ENCODE measurements at places on chromosomes 2 and 18.

DNA sequence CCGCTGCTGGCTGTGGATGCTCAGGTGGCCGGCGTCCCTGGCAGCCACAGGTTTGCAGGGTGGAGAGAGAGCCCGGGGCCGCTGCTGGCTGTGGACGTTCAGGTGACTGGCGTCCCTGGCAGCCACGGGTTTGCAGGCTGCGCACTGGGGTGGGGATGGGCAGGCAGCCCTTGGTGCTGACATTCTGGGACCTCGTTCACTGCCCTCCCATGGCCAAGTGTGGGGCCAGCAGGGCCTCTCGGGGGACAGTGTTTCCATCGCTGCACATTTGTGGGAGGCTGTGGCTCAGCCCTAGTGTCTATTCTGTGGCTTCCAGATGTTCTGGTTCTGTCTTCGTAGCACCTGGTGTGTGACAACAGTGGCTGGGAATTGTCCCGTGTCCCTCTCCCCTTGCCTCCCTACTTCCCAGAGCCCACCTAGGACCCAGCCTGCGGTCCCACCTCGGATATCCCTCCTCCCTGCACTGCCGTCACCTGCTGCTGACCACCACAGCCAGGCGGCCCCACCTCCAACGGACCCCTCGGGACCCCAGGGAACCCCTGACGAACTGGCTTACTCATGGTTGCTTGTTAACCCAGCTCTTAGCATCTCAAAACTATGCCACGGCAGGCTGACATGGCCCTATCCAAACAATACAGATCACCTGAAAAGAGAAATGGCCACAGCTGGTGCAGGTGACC lies 915 bp downstream of the CROCC2 start:
- no peak for DNase-seq

- no peak for DNase-seq
These were observed 128.5 kb downstream of the RAPGEF4 start for GRCh38 chr2:172864182-172864581.

DNA sequence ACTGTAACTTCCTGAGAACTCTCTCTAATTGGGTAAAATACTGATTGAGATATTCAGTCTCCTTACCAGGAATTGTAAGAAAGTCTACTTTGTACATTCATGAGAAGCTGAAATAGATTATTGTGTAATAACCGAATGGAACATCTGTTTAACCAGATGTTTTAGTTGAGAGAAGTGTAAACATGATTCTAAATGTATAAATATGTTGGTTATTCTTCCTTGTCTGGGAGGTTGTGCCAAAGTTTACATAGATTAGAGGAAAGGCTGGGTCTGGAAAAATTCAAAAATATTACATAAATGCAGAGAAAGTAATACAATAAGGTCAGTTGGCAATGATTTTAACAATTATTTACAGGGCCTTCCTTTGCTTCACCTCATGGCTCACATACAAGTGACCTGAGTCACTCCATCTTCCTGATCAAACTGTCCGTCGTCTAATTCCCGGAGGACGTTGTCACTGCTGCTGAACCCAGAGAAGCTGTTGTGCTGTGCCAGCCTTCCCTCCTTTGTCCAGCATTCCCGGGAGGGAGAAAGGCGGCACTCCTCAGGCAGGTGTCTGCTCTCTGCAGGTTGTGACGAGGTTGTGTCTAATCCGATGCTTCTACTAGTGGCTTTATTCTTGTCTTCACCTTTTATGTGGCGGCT lies 55.9 kb downstream of the MOB4 start:
- DNase-seq: no peak

DNA sequence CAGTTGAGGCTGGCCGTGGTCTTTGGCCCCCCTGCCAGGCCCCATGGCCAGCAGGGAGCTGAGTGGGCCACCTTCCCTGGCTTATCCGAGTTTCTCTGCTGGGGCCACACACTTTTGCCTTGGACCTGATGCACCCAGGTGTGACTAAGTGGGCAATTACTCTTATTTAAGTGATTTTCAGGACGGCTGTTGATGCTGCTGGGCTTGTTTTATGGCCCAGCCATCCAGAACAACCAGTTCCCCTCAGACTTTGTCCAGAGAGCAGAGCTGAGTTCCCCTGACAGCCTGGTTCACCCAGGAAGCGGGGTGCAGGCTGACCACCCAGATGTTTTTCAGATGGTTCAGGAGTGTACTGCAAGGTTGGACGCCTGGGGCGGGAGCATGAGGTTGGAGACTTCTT lies 68.8 kb downstream of the GLI2 start:
- DNase-seq: no peak

- DNase-seq: no peak
These were observed 21.1 kb upstream of the TMBIM1 start for GRCh38 chr2:218313356-218313755.

DNA sequence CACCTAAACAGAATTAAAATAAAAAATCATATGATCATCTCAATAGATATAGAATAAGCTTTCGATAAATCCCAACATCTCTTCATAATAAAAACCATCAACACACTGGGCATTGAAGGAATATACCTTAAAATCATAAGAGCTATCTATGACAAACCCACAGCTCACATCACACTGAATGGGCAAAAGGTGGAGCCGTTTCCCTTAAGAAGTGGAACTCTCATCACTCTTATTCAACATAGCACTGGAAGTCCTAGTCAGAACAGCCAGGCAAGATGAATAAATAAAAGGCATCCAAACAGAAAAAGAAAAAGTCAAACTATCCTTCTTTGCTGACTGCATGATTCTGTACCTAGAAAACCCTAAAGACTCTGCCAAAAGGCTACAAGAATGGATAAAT lies 510.3 kb downstream of the ZNF804A start:
- DNase-seq: no peak

DNA sequence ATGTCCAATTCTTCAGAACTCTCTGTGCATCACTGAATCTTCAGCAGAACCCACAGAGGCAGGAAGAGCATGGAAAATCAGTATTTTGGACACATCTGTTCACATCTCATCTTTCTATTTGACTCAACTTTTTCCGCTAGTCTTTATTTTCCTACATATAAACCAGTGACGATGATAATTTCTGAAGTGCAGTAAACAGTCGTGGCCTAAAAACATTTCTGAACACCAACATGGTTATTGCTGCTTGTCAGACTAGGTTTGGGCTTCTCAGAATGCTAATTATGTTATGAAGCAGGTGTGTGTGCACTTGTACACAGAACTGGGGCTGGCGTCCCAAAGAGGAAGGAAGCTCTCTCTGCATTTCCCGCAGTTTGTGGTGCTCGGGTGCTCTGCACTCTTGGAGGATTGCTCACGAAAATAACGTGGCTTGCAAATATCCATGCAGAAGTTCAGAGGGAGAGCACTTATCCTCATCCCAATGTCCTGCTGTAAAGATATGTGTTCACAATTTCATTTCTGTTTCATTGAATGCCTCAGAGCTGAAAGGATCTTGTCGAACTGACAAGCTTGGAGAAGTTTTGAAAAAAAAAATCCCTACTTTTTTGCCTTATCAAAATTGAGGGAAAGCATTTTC lies 50.8 kb downstream of the EDAR start:
- DNase-seq: no peak

GRCh38 chr2:61857224-61857623 lies 3.4 kb upstream of the FAM161A start:
- DNase-seq: no peak

GRCh38 chr2:154400563-154401290 lies 297.8 kb upstream of the KCNJ3 start:
- DNase-seq: no peak

- no peak for DNase-seq
These were observed 337.8 kb downstream of the AGPS start for GRCh38 chr2:177730363-177730762.

DNA sequence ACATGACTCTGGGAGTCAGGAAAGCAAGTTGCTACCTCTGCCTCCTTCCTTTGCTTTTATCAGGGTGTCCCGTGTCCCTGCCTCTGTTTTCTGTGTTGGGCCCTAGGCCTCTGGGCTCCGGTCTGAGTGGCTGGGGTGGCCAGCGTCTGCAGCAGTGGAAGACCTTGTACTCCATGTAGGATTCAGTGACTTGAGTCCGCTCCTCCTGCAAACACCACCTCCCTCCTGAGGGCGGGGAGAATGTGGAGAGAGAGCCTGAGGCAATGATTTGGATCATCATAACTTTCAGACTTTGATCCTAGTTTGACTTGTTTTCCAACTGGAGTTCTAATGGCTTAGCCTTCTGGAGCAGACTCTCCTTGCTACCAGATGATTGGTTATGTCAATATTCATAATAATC lies 30.8 kb downstream of the ATP6V1C2 start:
- no peak for DNase-seq

- DNase-seq: no peak
These were observed 102.4 kb downstream of the TRIB2 start for GRCh38 chr2:12819103-12819475.

- DNase-seq: no peak
These were observed 207.8 kb downstream of the ACKR3 start for GRCh38 chr2:236777408-236777807.

- DNase-seq: no peak
These were observed 43.4 kb upstream of the SMAD7 start for GRCh38 chr18:48994044-48994651.

DNA sequence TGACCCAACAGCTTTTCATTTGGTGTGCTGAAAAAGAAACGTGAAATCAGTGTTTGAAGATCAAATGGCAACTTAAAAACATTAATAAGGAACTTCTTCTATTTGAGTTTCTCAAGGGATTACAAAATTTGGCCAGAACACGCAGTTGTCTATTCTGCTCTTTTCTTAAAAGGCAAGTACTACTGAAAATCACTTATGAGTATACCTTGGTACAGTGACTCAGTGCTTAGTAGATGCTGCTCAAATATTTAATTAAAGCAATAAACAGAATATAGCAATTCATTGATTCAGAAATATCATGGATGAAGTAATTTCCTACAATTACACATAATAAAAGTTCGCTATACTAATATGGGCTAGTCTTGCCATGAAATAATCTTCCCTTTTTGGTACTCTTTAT lies 38.2 kb upstream of the MCM6 start:
- DNase-seq: no peak

- no peak for DNase-seq
These were observed 89.7 kb upstream of the MSH2 start for GRCh38 chr2:47313141-47313691.

DNA sequence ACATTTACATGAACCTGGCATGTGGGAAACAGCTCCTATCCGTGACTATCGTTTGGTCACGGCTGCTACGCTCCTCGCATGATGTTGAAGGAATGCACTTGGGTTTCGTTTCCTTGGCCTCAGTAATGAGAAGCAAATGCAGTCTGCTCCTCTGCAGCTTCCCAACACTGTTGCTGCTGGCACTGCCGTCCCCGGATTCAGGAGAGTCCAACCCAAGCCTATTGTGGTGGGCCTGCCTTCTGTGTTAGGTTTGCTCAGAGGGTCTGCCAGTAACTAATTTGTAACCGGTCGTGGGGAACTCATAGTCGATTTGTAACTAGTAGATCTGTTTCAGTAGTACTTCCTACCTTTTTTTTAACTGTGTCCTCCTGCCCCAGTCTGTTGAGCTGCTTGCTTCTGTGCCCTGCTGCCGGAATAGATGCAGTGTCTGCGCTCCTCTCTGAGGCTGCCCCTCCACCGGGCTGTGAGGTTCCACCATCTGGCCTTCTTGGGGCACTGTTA lies 58.4 kb downstream of the WDSUB1 start:
- DNase-seq: no peak

DNA sequence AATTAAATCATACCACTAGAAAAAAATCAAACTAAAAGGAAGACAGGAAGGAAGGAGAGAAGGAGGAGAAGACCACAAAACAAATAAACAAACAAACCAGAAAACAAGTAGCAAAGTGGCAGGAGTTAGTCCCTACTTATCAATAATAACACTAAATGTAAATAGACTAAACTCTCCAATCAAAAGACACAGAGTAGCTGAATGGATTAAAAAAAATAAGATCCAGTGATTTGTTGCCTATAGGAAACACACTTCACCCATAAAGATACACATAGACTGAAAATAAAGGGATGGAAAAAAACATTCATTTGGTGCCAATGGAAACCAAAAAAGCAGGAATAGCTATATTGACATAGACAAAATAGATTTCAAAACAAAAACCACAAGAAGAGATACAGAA lies 23.4 kb upstream of the BAZ2B start:
- DNase-seq: no peak

DNA sequence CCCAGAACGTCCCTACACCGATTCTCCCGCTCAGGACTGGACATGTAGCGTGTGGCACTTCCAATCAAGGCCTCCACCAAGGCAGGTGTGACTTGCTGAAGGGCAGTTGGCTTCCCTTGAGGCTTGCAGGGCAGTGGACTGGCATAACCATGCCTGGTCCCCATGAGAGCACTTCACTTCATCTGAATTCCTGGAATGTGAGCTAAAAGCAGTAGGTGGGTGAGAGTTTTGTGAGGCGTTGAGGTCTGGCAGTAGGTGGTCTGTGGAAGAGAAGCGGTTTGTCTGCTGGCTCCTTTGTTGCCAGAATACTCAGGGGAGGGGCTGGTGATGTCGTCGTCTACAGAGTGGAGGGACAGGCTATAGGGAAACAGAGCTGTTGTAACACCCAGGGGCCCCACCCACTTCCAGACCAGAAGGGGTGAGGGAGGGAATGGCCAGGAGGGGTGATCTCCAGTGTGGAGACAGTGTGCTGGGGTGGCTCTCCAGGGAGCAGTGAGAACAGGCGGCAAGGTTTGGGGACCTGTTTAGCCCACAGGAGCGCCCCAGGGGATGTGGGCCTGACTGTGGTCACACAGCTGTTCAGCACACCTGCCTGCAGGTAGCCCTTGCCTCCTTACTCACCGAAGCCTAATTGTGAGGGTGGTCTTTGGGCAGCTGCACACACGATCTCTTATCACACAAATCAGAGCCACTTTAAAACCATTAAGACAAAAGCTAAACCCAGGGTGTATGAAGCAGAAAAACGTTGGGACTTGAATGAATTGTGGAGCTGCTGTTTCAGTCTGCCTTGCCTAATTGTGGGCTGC lies 21.5 kb upstream of the ALKAL2 start:
- DNase-seq: no peak

DNA sequence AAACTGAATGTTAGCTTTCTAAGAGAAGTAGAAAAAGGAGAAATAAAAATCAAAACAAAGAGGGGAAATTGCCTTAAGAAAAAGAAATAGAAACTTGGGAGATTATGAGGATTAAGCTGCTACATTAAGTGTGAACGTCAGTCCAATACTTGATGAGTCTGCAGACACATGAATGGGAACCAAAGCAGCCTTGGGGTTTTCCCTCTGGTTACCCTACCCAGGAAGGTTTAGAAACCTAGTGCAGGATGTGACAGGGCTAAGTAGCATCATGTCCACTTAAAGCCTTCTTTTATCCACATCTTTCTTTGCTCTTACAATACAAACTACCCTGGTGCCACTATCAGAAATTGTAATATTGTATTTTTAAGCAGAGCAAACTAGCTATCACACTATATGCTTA lies 22.3 kb downstream of the SLC35F5 start:
- DNase-seq: no peak

GRCh38 chr2:222751821-222752719 lies 80.6 kb downstream of the MOGAT1 start:
- DNase-seq: no peak

- no peak for DNase-seq
These were observed 40.5 kb downstream of the IRS1 start for GRCh38 chr2:226758921-226759640.
